ENCODE measurements at places on chromosomes 2 and 18.
A peak's percentile ranks its signal among the peaks of the same experiment; 100 is the strongest.

GRCh38 chr18:13400636-13401315 is 182.2 kb downstream of the LDLRAD4 start:
- DNase-seq, result no peak

GRCh38 chr2:86372641-86373502 is 35.4 kb upstream of the REEP1 start:
- DNase-seq, result peak; percentile 46

DNA sequence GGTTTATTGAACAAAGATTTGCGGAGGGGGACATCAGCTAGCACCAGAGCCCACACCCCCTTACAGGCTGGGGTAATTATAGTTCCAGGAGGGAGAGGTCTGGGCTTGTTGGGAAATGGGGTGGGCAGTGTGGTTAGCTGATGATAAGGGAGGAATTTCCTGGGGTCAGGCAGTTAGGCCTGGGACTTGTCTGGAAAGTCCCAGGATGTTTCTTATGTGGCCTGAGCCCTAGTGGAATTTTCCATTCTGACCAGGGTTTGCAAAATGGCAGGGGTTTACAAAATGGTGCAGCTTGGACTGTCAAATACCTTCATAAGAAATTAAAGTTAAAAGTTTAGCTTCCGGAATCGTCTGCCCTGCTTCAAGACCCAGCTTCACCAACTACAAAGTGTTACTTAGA is 199.1 kb downstream of the FBXO15 start:
- no peak for DNase-seq

DNA sequence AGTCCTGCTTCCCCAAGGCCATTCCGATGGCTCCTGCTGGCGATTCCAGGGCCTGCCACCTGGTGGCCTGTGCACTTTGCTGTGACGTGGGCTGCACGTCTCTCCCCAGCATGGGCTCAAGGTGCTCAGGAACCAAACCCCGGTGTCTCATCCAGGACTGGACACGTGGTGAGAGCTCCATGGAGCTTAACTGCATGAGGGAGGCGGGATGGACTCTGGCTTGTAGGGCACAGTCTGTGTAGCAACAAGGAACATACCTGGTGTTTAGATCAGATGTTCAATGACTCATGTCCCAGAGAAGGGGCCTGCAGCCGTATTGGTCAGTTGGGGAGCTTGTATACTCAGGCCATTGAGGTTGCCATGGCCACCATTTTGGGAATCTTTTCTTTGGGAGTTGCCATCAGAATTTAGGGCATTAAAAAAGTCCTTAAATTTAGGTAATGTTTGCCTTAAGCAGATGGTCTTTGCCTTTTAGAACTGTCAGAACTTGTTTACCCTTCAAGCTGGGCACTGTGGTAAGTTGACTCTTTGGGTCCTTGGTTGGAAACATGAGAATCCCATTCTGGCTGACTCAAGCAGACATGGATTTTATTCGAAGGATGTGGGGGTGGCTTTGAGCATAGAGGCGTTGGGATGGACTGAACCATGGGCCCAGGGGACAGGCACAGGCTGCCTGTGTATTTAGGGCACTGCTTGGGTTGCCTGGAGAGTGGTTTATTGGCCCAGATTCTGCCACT is 21.0 kb downstream of the AGAP1 start:
- no peak for DNase-seq

- DNase-seq, result no peak
These were observed 489.2 kb downstream of the SATB2 start for GRCh38 chr2:198968545-198968944.

DNA sequence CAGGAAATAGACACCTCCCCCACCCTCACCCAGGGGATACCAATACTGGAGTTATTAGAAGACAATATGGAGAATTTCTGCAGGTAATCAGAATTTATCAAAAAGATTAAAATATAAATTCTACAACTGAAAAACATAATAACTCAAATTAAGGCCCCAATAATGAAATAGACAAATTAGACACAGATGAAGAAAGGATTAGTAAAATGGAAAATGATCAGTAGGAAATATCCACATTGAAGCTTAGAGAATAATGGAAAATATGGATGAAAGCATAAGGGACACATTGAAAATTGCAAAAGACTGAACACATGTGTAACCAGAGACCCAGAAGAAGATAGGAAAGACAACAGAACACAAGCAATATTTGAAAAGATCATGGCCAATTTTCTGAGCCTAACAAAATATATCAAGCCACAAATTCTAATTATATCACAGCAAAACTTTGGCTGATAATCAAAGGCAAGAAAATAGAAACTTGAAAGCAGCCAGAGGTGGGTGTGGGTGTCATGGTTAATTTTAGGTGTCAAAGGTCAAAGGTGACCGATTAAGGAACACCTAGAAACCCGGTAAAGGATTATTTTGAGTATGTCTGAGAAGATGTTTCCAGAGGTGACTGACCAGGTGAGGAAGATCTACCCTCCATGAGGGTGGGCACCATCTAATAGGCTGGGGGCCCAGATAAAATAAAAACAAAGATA is 28.2 kb downstream of the BOK start:
- no peak for DNase-seq

- DNase-seq, result no peak
These were observed 183.1 kb downstream of the MYCN start for GRCh38 chr2:16123421-16123820.

DNA sequence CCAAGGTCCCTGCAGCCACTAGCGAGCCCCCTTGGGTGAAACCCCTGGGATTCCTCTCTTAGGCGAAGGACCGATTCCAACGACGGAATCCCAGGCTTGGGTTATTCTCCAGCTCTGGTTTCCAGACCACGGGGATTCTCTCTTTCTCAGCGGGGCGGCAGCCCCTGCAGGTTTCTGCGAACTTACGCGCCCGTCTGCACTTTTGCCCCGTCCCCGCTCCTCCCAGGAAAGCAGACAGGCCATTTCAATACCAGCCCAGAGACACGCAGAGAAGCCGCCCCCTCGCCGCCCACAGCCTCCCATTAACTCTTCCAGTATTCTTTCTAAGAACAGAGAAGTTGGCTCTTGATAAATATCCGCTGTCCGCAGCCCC is 1.2 kb downstream of the CBLN2 start:
- DNase-seq, result peak; percentile 8

DNA sequence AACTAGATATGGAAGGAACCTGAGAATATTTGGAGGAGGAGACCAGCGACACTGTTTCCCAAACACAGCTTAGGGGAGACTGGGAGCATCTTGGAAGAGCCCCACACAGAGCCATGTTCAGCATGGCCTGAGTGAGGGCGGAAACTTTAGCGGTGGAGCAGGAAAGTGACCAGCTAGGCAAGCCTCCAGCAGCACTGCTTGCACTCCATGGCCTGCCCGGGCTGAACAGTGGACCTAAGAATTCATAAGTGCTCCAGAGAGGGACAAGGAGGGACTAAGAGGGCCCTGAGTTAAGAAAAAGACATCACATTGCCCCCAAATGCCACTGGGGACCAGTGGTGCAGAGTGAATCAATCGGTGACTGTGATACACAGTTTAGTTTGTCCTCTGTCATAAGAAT is 566.4 kb downstream of the TNS1 start:
- DNase-seq, result no peak

DNA sequence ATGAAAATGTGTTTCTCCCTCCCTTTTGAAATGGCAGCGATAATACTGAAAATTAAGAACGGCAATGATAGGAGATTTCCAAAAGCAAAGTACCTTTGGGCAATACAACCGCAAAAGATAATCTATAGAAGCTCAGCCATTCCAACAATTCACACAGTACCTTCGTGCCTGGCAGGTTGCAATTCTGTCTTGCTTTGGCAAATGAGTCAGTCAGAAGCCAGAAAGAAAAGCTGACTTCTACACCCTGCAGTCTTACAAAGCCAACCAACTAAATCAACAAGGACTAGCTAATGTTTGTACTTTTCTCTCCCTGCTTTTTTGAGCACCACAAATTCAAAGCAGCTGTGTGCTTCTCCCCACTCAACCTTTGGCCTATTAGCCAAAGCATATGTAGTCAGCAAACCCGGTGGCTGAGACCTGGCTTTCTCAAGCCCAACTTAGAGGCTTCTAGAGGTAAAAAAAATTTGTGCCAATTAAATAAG is 25.7 kb upstream of the ID2 start:
- DNase-seq, result no peak

DNA sequence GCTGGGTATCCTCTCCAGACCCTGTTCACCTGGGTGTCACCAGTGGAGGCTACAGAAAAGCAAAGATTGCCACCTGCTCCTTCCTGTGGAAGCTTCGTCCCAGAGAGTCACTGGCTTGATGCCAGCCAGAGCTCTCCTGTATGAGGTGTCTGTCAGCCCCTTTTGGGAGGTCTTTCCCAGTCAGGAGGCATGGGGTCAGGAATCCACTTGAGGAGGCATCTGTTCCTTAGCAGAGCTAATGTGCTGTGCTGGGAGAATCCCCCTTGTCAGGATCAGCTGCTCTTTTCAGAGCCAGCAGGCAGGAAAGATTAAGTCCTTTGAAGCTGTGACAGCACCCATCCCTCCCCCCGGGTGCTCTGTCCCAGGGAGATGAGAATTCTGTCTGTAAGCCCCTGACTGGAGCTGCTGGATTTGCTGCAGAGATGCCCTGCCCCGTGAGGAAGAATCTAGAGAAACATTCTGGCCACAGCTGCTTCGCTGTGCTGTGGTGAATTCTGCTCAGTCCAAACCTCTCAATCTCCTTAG is 121.8 kb downstream of the GPR39 start:
- DNase-seq, result no peak

DNA sequence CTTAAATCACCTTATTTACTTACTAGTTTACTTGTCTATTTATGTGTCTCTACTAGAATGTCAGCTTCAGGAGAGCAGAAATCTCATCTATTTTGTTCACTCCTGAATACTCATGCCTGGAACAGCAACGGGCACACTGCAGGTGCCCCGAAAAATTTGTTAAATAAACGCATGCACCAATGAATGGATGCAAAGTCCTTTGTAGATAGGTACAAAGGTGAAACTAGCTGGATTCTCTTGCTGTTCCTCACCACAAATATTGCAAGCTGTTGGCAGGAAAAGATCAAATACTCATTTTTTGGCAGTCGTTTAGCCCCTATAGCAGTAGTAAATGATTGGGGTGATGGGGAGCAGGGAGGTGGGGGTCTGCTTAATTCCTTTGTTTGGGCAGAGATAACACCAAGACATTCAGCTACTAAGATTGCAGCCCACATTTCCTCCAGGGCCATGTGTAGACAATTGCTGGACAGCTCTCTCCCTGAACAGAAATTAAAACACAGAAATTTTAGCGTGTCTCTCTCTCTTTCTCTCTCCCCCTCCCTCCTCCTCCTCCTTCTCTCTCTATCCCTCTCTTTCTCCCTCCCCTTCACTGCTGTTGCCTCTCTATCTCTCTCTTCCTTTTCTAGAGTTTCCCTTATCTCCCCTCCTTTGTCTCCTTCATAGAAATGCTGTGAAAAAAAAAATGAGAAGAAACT is 5.4 kb downstream of the MARCHF4 start:
- DNase-seq, result no peak

DNA sequence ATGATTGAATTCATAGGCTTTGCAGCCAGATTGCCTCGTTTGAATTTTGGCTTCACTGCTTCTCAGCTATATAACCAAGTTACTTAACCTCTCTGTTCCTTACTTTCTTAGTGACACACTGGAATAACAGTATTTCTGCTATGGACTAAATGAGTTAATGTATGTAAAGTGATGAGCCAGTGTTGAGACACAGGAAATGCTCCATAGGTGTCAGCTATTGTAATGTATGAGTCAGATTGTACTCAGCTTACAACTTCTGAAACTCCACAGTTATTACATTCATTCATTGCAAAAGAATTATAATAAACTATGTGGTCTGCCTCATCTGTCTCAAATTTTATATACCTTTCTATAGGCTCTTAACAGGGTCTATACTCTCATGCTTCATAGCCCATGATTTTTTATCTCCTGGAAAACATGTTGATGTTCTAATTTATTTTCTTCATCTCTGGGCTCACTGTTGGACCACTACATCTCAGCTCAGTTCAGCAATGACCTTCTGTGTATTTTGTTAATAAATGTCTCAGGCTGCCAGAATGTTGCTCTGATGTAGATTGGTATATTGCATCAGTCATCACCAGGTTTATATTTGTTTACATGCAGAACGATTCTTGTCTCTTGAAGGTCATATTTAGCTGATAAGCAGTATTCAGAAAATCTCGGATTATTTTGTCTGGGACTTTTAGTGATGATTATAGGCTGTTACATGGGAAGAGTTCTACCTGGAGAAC is 76.2 kb downstream of the MAP3K20 start:
- DNase-seq, result no peak

DNA sequence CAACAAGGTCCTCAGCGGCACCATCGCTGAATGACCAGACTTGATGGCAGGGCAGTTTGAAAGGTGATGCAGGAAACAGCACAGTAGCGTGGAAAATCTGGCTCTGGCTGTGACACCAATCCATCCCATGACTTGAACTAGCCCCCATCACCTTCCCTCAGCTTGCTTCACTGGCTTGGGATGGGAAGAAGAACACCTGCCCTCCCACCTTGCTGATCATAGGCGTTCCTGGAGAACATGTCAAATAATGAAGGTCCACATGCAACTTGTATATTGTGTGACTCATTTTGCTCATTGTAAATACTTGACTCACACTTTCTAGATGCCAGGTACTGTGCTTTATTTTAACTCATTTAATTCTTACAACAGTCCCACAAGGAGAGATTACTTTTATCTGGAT is 292.4 kb upstream of the SPRED2 start:
- no peak for DNase-seq

- no peak for DNase-seq
These were observed 27.1 kb upstream of the FZD5 start for GRCh38 chr2:207796585-207797350.

GRCh38 chr2:26757873-26758789 is 6.0 kb upstream of the SLC35F6 start:
- DNase-seq, result no peak

DNA sequence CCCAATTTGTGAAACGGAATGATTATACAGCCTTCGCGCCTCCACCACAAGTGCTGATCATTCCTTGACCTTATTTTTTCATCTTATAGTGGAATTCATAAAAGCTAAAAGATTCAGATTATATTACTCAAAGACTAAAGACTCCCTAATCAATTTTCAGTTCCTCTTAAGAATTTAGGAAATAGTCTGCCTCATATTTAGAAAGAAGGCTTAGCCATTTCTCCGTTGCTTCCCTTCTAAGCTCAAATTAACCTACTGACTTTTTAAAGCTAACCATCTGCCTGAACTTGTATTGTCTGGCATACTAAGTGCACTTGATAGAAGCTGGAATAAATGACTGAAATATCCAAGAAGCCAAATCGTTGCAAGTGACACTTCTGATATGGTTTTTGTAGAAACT is 44.7 kb downstream of the HNRNPLL start:
- no peak for DNase-seq

- DNase-seq, result no peak
These were observed 80.2 kb downstream of the PXDN start for GRCh38 chr2:1664076-1664605.

GRCh38 chr2:68767031-68767961 is 32.7 kb downstream of the ARHGAP25 start:
- DNase-seq, result no peak

DNA sequence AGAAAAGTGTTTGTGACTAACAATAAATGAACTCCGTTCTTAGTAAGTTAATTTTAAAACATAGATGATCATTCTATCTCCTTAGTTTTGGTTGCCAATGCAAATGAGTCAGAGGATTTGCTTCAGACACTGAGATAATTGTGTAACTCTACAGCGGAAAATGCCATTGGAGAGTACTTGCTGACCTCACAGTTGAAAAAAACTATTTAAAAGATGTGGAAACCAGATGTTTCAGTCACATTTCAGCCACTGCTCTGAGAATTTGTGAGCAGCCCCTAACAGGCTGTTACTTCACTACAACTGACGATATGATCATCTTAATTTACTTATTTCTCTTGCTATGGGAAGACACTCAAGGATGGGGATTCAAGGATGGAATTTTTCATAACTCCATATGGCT is at the start of gene TNFAIP6:
Gene TNFAIP6 (plus strand): TSS at position 234 of the 400 bp plus-strand sequence. CDS start 75 bp downstream, at position 309.
- no peak for DNase-seq

GRCh38 chr2:98664323-98664722 is 55.9 kb downstream of the UNC50 start:
- no peak for DNase-seq
